ENCODE measurements at places on chromosomes 3 and 15. TPM values are rescaled to one million over a fixed set of nuclear protein-coding genes. Genes with fewer than 3 reads are reported as not detected.
A peak's percentile ranks its signal among the peaks of the same experiment; 100 is the strongest.

GRCh38 chr15:59166166-59166565 is 40.5 kb upstream of the LDHAL6B start:
- no peak for DNase-seq

GRCh38 chr3:136898954-136899353 is 36.9 kb downstream of the NCK1 start:
- DNase-seq, result no peak

GRCh38 chr3:105518203-105518602 is 151.5 kb downstream of the ALCAM start:
- DNase-seq, result no peak

- DNase-seq, result no peak
Measured at GRCh38 chr3:98628317-98628716, 34.9 kb upstream of the CPOX start.

- no peak for DNase-seq
Measured at GRCh38 chr3:30764891-30765290, 129.6 kb downstream of the GADL1 start.

GRCh38 chr3:159189994-159190669 is 388.3 kb downstream of the MFSD1 start:
- DNase-seq, result no peak

- no peak for DNase-seq
Measured at GRCh38 chr3:135964160-135964955, 1.2 kb upstream of the PPP2R3A start.

- DNase-seq, result peak; percentile 58
Measured at GRCh38 chr3:194206320-194206719, 70.4 kb downstream of the HES1 start.

DNA sequence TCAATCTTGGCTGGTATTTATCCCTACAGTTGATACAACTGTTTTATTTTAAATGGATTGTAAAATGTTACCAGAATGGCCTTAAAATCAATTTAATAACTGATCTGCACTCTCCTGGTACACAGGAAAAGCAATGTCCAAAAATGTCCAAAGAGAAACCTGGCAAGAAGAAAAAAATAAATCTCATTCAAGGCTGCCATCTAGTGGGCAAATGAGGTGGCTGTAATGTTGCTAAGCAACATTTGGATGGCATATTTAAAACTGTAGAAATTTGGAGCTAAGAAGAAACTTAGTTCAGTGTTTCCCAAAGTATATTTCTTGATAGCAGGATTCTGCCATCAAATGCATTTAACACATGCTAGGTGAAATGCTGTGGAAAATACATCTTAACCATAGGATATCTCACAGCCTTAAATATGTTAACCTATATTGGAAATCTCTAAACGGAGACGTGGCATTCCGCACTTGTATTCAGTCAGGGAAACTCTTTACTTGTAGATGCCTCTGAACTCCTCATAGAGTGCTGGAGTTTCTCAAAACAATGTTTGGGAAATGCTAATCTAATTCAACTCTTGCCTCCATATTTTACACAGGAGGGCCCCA is 216.8 kb downstream of the ERC2 start:
- peak; percentile 37 for DNase-seq

DNA sequence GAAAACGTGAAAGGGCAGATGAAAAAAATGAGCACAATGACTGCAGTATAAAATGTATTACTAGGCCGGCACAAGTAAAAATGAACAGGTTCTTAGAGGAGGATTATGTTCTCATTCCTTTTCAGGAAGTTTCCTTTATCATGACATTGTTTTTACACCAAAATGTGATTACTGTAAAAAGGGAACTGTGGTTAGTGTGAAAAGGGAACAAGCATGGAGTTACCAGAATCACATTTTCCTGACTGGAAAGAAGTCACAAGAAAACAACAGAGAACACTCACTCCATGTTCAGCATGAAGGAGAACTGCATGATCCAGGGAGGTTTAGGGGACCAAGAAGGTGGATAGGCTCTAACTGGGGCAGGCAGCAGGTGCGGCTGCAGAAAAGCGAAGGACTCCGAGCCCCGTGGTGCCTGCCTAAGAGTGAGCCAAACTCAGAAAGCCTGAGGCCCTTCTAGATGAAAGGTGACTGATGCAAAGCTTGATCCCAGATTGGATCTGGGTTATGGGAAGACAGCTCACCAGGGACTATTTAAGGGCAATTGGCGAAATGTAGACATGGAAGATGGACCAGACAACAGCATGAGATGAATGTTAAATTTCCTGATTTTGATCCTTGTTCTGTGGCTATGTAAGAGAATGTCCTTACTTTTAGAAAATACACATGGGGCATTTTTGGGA is 77.3 kb downstream of the CCR1 start:
- no peak for DNase-seq

DNA sequence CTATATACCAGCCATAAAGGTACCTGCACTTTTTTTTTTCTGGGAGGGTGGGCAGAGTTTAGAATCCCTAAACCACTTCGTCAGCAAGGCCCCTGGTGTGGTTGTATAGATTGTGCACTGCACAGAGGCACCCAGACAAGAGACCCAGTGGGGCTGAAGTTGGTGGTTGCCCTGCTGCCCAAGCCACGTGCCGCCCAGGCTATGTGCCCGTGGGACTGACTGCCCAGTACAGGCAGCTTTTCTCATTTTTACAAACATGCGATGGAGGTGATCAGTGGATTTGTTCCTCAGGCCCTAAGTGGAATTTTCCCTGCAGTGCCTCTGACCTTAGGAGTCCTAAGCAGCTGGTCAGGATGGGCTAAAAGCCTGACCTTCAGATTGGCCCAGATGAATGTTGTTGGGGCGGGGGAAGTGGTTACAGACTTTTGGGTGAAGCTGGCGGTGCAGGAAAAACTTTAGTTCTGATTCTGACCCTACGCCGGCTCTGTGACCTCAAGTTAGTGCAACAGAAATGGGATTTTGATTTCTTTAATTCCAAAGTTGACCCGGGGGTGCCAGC is 34.9 kb upstream of the LIMD1 start:
- DNase-seq, result no peak

DNA sequence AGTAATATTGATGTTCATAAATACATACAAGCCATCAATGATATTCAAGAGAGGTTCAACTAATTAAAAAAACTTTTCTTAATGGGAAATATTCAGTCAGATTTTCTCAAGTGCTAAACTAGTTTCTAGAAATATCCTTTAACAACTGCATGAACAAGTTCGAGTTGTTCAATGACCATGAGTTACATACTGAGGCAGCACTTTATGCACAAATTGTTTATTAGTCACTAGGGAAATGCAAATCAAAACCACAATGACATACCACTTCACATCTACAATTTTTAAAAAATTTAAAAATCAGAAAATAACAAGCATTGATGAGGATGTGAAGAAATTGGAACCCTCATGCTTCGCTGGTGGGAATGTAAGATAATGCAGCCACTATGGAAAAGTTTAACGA is 62.4 kb downstream of the RAD18 start:
- no peak for DNase-seq

GRCh38 chr3:176919836-176920765 is 277.2 kb downstream of the TBL1XR1 start:
- DNase-seq, result no peak

GRCh38 chr15:47577461-47577860 is 139.8 kb upstream of the SEMA6D start:
- no peak for DNase-seq

GRCh38 chr3:100438623-100438974 is 37.3 kb downstream of the LNP1 start:
- DNase-seq, result no peak

DNA sequence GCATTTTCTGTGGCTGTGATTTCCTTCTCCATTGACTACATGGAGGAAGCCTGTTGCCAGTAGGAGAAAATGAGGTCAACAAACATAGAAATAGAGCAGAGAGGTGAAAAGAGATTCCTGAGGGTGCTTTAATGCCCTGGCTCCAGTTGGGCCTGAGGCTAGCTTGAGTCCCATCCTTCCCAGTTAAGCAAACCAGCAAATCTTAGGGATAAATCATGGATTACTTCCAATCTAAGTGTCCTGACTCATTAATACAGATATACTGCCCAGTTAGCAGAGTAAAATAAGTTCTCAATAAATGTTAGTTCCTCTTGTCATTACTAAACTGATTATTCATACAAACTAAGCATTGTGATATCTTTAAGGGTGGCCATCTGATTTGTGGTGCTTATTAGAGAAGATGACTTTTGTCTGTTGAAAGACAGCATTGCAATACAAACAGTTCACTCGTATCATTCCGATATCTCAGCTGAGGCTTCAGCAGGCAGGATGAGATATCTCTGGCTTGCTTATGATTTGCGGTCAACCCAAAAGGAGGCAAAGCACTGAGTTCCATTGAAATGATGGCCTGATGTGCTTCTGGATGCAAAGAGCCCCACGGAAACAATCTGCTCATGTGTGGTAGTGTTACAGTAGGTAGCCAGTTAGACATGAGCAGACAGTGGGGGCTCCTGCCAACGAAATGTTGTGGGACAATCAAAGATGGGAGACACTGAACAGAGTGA is 6.6 kb upstream of the STARD5 start:
- DNase-seq, result no peak

- no peak for DNase-seq
Measured at GRCh38 chr3:183350164-183350563, 78.3 kb downstream of the MCF2L2 start.

GRCh38 chr15:42731461-42731860 is 5.5 kb downstream of the CDAN1 start:
- DNase-seq, result no peak

GP9 gene
- total RNA-seq, result not detected

THUMPD3 gene
- total RNA-seq, result 43.4 TPM

TIPARP gene
- 28.5 TPM for total RNA-seq

PCSK6 gene
- total RNA-seq, result 15.0 TPM

TRIM71 gene
- 0.37 TPM for total RNA-seq

ACAN gene
- total RNA-seq, result 0.20 TPM

ASB14 gene
- total RNA-seq, result not detected

A4GNT gene
- total RNA-seq, result not detected

TMCO5A gene
- total RNA-seq, result 0.14 TPM

CLDN16 gene
- total RNA-seq, result 3.2 TPM

WNT5A gene
- total RNA-seq, result 13.7 TPM

LYZL4 gene
- 0.32 TPM for total RNA-seq
